NCI-H146 (cell line): ENCODE measurements at places on chromosomes 1 and 21.
A peak's percentile ranks its signal among the peaks of the same experiment; 100 is the strongest.

DNA sequence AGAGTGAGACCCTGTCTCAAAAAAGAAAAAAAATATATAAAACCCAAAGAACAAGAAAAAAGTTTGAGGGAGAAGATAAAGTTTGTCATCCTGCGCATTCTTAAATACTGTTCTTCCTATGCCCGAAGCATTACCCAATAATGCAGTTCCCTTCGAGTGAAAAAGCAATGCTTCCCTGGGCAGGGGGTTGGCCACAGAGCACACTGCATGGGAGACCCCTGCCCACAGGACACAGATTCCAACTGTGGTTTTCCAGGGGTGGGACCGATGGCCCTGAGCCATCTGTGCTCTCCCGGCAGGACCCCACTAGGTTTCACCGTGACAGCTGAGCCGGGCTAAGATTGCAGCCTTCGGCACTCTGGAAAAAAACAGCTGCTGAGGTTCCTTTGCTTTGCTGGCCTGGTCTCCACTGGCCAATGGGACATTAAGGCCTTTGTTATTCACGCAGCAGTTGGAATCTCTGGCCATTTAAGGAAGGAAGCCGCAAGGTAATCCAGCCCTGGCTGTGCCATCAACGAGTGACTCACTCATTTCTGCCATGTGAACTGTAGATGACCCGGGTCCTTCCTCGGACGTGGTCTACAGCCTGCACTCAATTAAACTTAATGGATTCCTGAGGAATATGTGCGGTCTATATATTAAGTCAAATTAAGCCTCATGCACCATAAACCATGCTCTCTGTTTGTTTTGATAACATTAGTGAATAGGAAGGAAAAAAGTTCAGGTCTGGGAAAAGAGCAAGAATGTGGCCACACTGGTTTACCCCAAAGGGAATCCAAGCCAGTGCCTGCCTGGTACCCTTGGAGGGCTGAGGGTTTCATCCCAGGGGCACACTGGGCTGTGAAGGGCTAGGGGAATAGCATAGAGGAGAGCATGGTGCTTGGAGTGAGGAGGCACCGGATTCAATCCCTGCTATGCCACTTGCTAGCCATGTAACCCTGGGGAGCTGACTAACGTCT, 163.2 kb downstream of the ZBTB18 start:
- peak; percentile 18 for DNase-seq

DNA sequence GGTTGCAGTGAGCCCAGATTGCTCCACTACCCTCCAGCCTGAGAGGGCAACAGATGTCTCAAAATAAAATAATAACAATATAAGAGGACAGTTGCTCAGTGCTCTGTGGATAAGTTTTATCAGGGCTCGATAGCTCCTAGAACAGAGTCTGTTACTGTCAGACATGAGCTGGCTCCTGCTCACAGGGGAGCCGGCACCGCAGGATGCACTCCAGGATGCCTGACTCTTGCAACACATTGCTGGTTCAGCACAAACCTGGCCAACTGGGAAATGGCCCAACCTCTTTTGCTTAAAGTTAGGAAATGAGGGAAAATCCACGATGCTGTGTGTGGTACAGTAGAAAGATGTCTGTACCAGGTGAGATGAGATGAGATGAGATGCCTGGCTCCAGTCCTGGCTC, 5.8 kb upstream of the CTSE start:
- no peak for DNase-seq

- no peak for DNase-seq
Observed at GRCh38 chr21:36788120-36788638, 89.3 kb downstream of the SIM2 start.

DNA sequence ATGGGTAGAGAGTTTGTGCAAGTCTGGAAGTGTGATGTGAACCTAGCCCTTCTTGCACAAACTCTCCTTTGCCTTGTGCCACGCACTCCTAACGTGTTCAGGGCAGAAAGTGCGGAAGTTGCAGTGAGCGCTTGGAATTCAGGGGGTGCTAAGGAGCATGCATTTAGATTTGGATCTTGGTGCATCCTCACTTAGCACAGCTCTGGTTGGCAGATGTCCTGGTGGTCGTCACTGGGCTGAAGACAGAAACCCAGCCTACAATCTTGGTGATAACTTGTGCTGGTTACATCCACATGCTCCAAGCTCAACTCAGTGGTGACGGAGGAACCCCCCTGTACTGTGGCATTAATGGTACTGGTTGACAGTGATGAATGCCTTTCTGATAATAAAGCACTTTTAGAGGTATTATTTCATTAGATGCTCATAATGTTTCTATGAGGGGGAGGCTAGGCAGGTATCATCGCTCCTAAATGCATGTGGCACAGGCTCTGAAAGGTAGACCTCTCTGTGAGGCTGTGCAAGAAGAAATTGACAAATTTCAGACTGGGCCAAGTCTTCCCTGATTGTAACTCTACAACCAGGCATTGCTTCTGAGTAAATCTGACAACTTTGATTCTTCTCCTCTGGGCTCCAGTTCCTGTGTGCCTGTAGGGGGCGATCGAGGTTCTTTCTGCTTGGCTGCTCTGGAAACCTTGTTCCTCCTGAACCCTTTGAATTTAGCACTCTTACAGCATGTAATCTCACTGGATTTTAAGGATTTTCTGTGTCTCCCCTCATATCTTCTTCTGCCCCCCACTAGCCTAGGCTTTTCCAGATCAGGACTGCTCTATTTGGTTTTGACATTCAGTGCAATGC, 40.6 kb downstream of the MAPKAPK2 start:
- DNase-seq: peak; percentile 27

GRCh38 chr1:236795757-236796667, 920 bp downstream of the MTR start:
- DNase-seq: no peak

- DNase-seq: no peak
Observed at GRCh38 chr1:1072849-1073742, 1.0 kb downstream of the RNF223 start.

- DNase-seq: peak; percentile 79
Observed at GRCh38 chr1:24694380-24694843, 50.8 kb upstream of the CLIC4 start.

GRCh38 chr1:221655766-221656305, 86.1 kb downstream of the DUSP10 start:
- DNase-seq: no peak

GRCh38 chr1:159663552-159663951, 50.8 kb downstream of the CRP start:
- no peak for DNase-seq

- no peak for DNase-seq
Observed at GRCh38 chr21:34215911-34216717, 142.7 kb downstream of the MRPS6 start.

GRCh38 chr21:25566645-25567044, 40.6 kb downstream of the MRPL39 start:
- DNase-seq: no peak

- DNase-seq: no peak
Observed at GRCh38 chr1:11948822-11949458, 14.4 kb downstream of the PLOD1 start.

GRCh38 chr1:226063224-226063976, 884 bp downstream of the H3-3A start:
- peak; percentile 65 for DNase-seq

DNA sequence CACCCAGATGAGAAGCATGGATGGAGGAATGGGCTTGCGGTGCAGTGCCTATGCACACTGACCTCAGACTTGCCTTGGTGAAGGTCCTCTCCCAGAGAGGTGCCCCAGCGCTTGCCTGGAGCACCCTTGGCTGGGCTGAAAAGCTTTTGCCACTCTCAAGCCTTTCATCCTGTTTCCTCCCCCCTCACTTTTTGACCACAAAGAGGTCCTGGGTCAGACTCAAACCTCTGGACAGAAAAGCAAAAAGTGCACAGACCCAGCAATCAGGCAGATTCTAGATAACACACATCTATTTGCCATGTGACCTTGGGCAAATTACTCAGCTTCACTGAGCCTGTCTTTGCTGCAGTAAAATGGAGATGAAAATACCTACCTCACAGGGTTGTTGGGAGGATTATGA, 7.3 kb downstream of the TMEM35B start:
- DNase-seq: no peak

- peak; percentile 81 for DNase-seq
Observed at GRCh38 chr1:166947398-166948043, 27.8 kb downstream of the ILDR2 start.

- no peak for DNase-seq
Observed at GRCh38 chr1:153361480-153362109, 3.9 kb downstream of the S100A9 start.

DNA sequence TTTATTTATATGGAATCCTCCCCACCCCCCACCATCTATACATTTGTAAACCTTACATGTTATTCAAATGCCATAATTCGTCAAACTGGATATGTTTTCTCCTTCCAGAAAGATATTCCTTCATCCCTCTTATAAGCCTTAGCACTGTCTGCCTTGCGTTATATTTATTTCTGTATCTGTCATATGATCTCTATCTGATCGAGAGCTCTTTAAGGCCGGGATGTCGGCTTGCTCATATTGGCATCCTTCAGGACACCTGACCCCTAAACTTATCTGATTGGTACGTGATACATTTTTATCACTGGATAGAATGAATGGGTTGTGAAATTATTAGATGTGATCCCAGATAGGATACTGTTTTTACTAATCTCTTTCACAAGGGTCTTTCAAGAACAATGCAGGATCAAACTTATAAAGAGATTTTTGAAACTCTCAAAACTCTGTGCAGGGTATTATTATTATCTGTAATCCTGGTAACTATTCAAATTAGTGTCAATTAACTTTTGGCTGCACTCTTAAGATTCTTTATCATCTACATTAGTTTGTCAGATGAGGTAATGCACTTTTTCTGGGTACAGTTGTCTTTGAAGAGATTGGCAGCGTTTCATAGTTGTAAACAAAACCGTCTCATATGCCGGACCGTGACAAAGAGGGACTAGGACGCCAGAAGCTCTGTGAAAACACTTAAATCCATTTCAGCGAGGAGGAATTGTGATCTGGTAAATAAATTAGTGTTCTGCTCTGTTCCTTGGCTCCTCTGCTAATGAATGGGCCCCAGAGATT, 152.0 kb downstream of the KIF26B start:
- DNase-seq: no peak

- DNase-seq: peak; percentile 36
Observed at GRCh38 chr1:6248932-6249738, 5.2 kb downstream of the HES3 start.

DNA sequence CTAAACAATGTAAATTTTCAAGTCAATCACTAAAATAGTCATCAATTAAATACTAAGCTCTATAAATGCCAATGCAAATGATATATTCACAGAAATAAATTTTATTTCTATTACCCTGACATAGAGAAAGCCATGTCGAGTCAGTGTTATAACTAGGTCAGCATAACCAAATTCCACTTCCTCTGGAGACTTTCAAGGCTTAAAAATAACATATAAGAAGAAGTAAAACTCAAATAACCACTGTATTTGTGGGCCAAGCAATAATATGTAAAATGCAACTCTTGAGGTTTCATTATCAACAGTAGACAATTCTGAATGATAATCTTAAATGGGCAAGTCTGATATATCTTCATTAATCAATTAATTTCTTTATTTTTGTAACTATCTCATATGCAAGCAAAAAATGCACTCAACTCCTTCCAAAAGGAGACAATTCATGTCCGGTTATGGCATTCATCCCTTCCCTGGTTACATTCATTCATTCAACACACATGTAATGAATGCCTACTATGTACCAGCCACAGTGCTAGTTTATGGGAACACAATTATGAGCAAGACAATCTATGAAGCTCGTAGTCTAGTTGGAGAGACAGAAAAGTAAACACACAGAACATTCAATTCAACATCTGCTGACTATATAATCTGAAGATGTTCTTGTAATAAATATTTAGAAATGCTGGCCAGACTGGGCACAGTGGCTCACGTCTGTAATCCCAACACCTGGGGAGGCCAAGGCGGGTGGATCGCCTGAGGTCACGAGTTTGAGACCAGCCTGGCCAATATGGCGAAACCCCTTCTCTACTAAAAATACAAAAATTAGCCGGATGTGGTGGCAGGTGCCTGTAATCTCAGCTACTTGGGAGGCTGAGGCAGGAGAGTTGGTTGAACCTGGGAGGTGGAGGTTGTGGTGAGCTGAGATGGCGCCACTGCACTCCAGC, 37.1 kb upstream of the CAP1 start:
- DNase-seq: no peak

- no peak for DNase-seq
Observed at GRCh38 chr1:215547011-215547410, 20.1 kb upstream of the KCTD3 start.

DNA sequence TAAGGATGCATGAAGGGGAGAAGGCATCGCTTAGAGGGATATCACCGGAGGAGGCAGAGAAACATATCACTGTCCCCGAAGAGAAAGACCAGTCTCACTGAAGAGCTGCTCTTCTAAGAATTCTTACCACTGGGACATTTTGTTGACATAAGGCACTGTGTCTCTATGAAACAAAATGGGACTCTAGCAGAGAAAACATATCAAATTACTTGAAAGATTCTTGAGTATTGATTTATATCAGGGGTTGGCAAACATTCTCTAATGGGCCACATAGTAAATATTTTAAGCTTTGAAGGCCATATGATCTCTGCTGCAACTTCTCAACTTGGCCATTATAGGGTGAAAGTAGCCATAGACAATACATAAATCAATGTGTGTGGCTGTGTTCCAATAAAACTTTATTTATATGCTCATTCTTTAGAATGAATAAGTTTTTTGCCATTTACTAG, 41.0 kb upstream of the GREM2 start:
- DNase-seq: peak; percentile 18

GRCh38 chr1:197356723-197357533, 88.9 kb downstream of the CRB1 start:
- DNase-seq: peak; percentile 49

GRCh38 chr1:64933296-64934070, 32.9 kb downstream of the JAK1 start:
- no peak for DNase-seq

- DNase-seq: no peak
Observed at GRCh38 chr1:210932104-210932503, 201.8 kb downstream of the KCNH1 start.

GRCh38 chr1:15598436-15598835, 13.6 kb upstream of the AGMAT start:
- no peak for DNase-seq

- DNase-seq: peak; percentile 5
Observed at GRCh38 chr1:32242341-32242851, 4.6 kb upstream of the FAM167B start.

GRCh38 chr1:185759061-185759460, 24.9 kb downstream of the HMCN1 start:
- no peak for DNase-seq

GRCh38 chr1:28954126-28954726, 39.9 kb downstream of the EPB41 start:
- DNase-seq: no peak

DNA sequence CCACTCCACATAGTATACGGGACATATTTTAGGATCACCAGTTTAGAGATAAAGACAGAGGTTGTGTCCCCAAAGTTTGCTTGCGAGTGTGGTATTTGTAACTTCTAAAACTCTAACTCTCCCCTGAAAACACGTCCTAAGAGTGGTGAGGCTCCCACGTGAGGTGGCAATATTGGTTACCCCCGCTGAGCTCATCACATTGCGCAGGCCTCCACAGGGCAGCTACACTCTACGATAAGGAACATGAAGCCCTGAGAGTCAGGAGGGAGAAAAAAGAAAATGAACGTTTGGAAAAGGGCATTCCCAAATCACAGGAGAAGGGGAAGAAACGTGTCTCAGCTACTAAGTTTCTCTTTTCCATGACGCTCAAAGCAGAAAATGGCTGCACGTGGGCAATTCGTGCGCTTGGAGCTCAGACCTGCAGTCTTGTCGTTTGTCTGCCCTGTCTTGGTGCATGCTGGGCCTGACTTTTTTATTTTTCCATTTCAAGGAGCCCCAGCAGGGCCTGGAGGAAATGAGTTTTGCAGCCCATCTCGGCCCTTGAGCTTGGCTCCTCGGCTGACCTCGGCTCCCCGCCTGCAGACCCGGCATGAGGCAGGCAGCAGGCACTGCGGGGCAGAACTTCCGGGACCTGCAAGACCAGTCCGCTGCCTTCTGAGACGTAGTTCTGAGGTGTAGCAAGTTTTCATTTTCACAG, 25.7 kb downstream of the ERG start:
- no peak for DNase-seq
